8988T (cell line): ENCODE measurements at places on chromosomes 4 and X.

DNA sequence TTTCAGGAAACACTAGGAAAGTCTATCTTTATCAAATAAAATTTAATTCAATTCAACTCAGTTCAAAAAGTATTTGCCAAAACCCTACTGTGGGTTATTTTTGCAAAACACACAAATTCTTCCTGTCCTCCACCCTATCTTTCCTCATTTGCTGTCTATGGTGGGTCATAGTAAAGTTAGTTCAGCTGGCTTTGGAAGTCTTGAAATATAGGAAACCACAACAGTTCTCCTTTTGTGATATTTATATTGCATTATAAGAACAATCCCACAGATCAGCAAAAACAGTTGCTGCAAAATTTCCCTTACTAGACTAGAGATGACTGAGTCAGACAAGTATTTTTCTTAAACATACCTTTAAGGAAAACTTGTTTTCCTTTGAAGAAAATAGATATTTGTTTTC lies 22.2 kb downstream of the CYBB start:
- no peak for DNase-seq

GRCh38 chr4:54572152-54572542 lies 85.6 kb upstream of the KIT start:
- no peak for DNase-seq

DNA sequence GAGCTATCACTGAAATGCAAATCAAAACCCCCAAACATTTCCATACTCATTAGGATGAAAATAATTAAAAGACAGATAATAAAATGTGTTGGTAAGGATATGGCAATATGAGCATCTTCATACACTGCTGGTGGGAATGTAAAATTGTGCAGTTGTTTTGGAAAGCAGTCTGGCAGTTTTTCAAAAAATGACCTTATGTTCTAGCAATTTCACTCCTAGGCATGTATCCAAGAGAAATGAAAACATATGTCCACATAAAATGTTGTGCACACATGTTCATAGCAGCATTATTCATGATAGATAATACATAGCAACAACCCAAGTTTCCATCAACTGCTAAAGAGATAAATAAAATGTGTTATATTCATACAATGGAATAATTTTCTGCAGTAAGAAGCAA lies 14.8 kb upstream of the GPRASP2 start:
- no peak for DNase-seq

GRCh38 chr4:54898656-54899340 lies 226.6 kb downstream of the KDR start:
- DNase-seq, result no peak

GRCh38 chr4:109999585-109999912 lies 86.9 kb downstream of the EGF start:
- no peak for DNase-seq

DNA sequence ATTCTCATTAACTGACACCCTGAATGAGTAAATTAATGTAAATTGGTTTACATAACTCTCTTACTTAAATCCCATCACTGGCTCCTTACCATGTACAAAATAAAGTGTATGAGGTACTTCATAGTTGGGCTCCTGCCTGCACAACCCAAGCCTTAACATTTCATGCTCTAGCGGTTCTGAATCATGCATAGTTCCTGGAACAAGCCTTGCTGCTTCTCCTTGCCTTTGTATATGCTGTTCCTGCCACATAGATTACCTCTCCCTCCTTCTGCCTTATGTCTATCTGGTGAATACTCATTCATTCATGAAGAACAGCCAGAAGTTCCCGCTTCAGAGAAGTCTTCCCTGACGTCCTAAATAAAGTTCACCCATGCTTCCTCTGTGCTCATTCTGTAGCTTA lies 594.7 kb downstream of the SMARCA1 start:
- no peak for DNase-seq

GRCh38 chr4:98939438-98939837 lies 10.5 kb upstream of the EIF4E start:
- no peak for DNase-seq

GRCh38 chr4:176566769-176567168 lies 226.0 kb downstream of the VEGFC start:
- no peak for DNase-seq

DNA sequence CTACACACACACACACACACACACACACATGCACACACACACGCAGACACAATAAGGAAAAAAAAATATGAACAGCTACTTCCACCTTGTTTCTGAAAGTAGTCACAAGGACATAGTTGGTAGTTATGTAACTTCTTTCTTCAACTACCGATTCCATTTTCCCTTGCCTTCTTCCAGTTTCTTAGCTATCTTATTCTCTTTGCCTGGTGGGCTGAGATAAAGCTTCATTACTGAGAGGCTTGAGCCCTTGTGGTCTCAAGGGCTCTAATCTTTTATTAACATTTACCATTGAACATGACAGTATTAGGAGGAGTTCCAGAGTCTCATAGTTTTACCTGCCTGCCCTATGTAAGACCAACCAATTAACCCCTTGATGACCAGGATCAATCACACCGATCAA lies 8.9 kb upstream of the SMIM10 start:
- DNase-seq, result no peak

GRCh38 chr4:53855581-53856250 lies 208.7 kb downstream of the CHIC2 start:
- no peak for DNase-seq

GRCh38 chrX:49879656-49880277 lies 483 bp downstream of the USP27X start:
- no peak for DNase-seq

GRCh38 chr4:14857475-14857874 lies 144.8 kb upstream of the CPEB2 start:
- DNase-seq, result no peak

DNA sequence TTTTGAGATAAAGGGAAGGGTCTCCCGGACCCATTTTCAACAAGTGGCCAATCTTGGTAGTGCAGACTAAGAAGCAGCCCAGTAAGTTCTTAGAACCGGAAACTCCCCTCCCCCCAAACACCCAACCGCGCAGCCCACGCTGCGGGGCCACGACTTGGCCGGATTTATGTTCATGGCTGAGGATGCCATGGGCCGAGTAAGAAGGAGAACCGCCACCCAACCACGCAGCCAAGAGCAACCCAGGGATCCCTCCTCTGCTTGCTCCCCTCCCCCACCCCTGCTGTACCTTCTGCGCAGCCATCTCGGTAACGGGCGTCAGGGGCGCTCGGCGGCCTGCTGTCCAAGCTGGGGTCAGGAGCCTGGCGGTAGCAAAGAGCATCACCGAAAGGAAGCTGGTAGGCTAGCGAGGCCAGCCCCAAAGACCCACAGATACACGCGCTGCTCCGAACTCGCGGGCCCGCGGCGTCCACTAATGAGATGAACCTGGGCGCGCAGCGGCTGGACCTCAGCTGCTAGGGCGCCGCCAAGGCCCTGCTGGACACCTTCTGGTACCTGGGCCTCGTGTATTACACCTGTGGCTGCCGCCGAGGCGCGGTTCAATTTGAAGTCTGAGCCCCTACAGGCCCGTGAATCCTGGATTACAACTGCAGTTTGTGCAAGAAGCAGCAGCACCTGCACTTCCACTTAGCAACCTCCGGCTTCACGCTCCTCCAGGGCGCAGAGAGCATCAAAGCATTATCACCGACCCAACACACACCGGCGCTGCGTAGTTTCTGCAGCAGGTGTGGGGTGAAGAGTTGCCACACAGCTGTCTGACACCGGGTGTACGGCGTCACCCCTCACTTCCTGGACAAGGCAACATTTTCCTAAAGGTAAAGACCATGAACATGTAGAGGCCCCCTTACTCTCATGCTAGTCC lies 63.4 kb downstream of the NUDT10 start:
- DNase-seq, result no peak

DNA sequence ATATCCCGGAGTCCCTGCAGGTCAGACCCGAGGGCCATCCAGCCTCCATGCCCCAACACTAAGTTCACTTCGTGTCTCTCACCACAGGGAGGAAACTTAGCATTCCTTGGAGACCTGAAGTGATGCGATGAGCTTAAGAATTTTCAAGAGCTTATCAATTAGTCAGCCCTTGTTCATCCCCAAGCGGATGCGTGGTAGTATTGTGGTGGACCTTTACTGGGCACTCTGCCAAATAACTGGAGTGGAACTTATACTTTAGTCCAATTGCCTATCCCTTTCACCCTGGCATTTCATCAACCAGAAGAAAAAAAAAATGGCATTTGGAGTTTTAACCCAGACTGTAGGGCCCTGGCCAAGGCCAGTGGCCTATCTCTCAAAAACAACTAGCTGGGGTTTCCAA lies 137.1 kb downstream of the RELL1 start:
- no peak for DNase-seq

- no peak for DNase-seq
Measured at GRCh38 chrX:43953218-43953617, 20.0 kb downstream of the NDP start.

DNA sequence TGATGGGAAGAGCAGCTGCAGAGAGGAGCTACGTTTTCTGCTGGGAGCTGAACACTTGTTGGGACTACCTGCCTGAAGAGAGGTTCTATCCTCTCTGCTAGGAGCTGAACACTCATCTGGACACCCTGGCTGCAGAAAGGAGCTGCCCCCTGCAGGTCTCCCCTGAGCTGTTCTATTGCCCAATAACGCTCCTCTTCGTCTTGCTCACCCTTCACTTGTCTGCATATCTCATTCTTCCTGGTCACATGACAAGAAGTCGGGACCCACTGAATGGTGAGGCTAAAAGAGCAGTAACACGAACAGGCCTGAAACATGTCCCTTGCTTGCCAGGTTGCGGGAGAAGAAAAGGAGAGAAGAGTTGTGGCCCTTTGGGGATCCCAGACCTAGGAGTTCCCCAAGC lies 27.8 kb downstream of the NAA11 start:
- no peak for DNase-seq

GRCh38 chr4:8029689-8030088 lies 90.0 kb upstream of the AFAP1 start:
- no peak for DNase-seq

- DNase-seq, result no peak
Measured at GRCh38 chrX:17744896-17745523, 7.7 kb downstream of the SCML1 start.

DNA sequence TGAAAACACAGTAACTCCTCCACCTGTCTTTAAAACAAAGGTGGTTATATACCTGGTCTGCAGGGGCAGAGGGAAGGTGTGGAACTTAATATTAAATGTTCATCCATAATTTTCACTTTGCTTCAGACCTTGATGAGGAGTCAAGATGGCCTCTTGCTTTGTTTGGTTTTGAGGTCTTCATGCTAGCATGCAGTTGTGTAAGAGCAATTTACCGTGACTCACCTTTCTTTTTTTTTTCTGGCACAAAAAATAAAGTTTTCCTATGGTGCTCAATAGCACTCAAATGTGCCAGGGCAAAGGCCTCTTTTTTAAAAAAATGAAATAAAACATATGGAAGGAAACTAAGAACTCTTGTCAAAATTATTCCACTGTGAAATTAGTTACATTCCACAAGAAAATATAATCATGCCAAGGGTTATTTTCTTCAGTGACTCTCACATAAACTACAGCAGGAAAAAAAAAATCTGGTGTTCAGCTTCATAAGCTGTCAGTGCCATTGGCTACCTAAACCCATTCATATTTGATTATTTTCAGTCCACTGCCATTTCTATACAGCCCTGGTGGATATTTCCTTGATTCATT lies 128.2 kb downstream of the SLC7A11 start:
- no peak for DNase-seq

DNA sequence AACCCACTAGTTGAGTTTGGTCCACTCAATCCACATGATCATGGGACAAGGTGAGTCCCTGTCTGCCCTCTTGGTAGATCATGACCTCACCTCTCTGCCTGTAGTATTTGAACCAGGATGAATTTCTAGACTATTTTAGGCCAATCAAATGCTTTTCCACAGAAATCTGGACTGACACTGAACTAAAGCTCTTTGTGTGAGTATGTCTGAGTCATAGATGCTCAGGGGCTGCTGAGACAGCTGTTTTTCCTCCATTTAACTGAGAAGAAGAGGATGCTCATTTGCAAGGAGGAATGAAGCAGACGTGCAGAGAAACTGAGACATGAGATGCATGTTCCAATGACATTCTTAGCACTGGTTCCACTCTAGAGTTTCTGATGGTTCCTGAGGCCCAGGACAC lies 77.3 kb upstream of the TMEM47 start:
- no peak for DNase-seq

GRCh38 chr4:169295822-169296221 lies 25.1 kb upstream of the SH3RF1 start:
- no peak for DNase-seq

DNA sequence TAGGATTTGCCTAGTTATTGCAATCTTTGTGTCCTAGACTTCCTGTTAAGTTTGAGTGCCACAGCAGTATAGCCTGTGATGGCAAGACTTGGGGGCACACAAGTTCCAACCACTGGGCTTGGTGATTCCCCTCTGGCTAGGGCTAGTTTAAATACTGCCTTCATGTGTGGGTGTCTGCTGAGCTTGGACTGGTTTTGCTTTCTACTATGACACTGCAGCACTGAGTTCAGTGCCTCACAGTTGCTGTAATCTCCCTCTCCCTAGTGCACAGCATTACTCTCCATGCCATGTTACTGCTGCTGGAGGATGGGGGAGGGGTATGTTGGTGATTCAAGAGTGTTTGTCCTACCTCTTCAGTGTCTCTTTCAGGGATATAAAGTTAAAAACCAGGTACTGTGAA lies 379.6 kb downstream of the IL15 start:
- DNase-seq, result no peak

GRCh38 chr4:81498551-81499099 lies 26.9 kb upstream of the RASGEF1B start:
- DNase-seq, result no peak

- DNase-seq, result no peak
Measured at GRCh38 chr4:1576961-1577821, 106.9 kb downstream of the FAM53A start.

DNA sequence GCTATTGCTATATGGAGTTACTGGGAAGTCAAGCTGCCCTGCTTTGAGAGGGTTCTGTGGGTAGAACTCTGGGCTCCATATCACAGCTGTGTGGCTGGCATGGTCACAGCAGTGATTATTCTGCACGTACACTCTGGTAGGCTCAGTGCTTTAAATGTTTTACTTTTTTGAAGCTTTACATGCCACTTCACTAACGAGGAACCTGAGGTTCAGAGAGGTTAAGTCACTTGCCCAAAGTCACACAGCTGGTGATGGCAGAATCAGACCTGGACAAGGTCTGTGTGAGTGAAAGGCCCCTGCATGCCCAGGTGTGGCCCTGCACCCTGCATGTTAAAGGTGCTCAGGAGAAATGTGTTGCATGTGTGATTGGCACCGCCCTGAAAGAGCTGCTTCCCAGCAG lies 24.5 kb downstream of the EVC start:
- DNase-seq, result no peak

DNA sequence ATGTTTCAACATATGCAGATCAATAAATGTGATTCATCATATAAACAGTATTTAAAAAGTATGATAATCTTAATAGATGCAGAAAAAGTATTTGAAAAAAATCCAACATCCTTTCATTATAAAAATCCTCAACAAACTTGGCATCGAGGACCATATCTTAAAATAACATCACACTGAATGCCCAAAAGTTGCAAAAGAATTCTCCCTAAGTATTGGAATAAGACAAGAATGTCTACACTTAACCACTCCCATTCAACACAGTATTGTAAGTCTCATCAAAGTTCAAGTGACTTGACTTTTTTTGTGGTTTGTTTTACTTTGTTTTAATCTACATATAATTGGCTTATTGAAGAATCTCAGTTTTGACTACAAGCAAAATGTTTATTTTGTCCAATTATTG lies 779.0 kb upstream of the SLIT2 start:
- no peak for DNase-seq

GRCh38 chr4:110099638-110100037 lies 98.8 kb downstream of the ELOVL6 start:
- no peak for DNase-seq

- no peak for DNase-seq
Measured at GRCh38 chr4:73836373-73837279, at the start of gene CXCL6. CXCL6 (plus strand) TSS chr4:73836678; CDS start chr4:73836751, 73 bp downstream.

GRCh38 chr4:137545461-137545861 lies 13.2 kb upstream of the PCDH18 start:
- no peak for DNase-seq
